Mesenteric fat pad (tissue), 1 donor: ENCODE measurements at places on chromosomes 13 and 19. TPM values are rescaled to one million over a fixed set of nuclear protein-coding genes. Genes with fewer than 3 reads are reported as not detected.

Gene DACH1
- total RNA-seq = 2.3 TPM

DNA sequence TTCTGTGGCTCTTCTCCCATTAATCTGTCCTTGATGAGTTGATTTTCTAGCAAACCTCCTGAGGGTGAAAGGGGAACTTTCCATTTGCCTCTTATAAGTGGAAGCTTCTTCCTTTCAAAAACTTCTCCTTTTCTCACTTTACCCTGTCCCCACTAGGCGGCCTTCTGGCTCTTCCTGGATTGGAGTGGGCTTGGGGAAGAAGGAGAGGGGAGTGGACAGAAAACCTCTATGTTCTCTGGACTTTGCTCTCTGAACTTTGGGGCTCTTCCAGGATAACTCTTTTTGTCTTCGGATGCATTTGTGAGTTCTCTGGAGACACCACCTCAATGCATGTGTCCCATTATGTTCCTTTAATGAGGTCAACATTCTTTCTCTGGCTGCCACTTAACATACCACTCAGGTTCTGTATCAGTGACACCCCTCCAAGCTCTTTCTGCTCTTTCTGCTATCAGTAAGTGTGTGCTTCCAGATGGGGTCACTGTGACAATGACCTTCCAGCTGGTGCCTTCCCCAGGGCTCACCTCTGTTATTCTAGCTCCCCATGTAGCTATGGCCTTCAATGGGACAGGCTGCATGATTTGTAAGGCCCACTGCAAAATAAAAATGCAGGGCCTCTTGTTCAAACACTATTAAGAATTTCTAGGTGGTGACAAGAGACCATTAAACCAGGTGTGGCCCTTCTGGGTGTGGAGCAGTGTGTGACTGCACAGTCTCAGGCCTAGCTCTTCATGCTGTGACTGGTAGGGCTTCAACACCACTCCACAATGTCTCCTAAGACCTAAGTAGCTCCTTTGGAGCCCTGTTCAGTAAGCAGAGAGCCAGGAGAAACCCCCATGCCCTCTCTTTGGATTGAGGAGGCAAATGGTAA, 389.2 kb downstream of the EFNB2 start:
- DNase-seq = no peak

- no peak for DNase-seq
Measured at GRCh38 chr19:32101206-32101605, 244.2 kb upstream of the ZNF507 start.

- DNase-seq = no peak
Measured at GRCh38 chr19:33724721-33725060, 72.0 kb upstream of the KCTD15 start.

GRCh38 chr13:100443278-100443997, 145.2 kb downstream of the GGACT start:
- no peak for DNase-seq

- no peak for DNase-seq
Measured at GRCh38 chr19:47324502-47324901, 7.5 kb upstream of the C5AR2 start.
